ACHN (cell line): ENCODE measurements at places on chromosomes 1 and 21.

- DNase-seq, result no peak
Measured at GRCh38 chr1:245754463-245754961, 599.7 kb downstream of the KIF26B start.

DNA sequence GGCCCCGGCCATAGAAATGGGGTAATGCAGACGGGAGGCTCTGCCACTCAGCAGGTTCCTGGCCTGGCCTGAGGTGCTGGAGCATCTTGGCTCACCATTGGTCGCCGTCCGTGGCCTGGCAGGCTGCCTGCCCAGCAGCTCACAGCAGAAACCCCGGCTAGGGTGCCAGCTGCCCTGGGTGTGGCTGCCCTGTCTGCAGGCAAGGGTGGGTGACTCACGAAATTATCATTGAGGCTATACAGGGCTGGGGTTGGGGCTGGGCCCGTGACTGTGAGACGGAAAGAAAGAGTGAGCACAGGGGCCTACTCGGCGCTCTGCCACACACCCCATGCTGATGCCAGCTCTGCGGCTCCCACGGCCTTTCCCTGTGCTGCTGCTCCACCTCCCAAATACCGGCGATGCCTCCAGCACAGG is 8.0 kb upstream of the PKP1 start:
- peak; percentile 99 for DNase-seq

GRCh38 chr21:45864436-45864835 is 117.1 kb upstream of the COL6A1 start:
- no peak for DNase-seq

DNA sequence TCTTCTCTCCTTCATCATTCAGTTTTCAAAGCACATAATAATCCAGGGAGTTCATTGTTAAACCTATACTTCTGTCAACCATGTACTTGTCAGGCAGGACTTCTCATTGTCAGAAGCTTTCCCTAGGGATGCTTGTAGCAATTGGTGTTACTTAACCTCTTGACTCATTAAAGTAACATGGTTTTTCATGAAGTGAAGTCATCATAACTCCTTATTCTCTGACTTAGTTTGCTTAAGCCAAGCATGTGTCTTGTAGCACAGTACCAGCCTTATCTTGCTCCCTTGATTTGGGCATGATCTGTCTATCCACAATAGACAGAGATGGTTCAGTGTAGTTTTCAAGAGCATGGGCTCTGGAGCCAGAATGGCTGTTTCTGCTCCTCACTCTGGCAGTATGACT is 45.3 kb downstream of the LRIG2 start:
- no peak for DNase-seq

DNA sequence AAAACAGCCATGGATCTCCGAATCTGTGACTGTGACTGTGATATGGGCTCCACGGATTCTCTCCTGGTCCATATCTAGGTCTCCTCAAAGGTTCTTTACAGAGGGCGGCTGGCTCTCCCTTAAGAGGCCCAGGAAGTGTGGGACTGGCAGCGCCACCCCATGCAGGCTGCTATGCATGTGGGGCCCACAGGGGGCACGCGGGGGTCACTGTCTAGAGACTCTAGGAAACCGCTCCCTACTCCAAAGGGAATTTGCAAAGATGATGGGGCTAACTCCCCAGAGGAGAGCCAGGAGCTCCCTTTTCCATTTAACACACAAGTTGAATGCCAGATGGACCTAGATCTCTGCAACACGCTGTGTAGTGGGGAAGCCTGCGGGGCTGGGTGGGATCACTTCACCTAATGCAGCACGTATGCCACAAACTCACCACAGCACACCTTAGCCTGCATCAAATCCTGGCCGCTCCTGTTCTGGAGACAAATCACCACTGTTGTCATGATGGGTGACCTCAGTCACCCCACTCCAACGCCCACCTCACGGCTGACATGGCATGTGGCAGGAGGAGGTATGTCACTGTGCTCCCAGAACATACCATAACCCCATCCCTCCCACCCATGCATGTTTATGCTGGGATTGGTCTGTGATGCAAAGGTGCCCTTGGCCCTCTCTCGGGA is 61.7 kb downstream of the SLC45A1 start:
- no peak for DNase-seq

GRCh38 chr1:50181027-50181663 is 72.4 kb downstream of the ELAVL4 start:
- DNase-seq, result no peak

- DNase-seq, result no peak
Measured at GRCh38 chr1:238296371-238296770, 405.6 kb upstream of the ZP4 start.

GRCh38 chr1:53999920-54000319 is 18.1 kb downstream of the LDLRAD1 start:
- no peak for DNase-seq

- no peak for DNase-seq
Measured at GRCh38 chr1:18253093-18253492, 145.5 kb downstream of the IGSF21 start.

DNA sequence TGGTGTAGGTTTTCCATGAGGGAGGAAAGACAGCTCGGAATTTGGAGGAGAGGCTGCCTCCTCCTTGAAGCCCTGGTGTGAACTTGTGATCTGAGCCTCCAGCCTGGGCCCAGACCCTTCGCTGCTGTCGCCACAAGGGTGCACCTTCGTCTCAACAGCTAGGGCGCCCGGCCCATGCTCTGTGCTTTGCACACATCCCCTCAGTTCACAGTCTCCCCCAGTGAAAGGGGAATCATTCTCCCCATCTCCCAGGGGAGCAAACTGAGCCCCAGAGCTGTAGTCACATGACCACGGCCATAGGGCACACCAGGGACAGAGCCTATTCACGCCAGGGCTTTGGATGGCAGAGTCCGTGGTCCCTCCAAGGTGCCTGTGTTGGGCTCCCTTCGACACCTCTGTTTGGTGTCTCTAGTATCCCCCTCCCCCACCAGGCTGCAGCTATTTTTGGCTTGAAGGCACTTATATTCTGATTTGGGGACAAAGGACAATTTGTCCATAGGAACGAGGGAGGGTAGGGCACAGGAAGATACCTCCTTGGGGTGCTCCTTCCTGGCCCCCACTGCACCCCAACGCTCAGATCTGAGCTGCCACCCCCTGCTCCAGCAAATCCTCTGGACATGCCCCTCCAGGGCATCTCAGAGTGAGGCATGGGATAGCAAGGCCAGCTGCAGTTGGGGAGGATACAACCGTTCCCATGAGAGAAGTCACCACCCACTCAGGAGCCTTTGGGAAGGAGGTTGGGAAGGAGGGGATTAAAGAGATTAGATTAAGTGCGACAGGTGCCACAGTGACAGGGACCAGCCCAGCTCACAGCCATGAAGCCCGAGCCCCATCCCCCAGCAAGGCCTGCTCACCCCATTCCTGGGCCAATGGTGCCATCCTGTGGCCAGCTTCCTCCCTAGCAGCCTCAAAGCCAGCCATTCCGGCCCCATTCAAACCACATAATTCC is 15.7 kb downstream of the MATN1 start:
- peak; percentile 53 for DNase-seq

- no peak for DNase-seq
Measured at GRCh38 chr1:61379693-61380092, 297.3 kb downstream of the NFIA start.

- peak; percentile 15 for DNase-seq
Measured at GRCh38 chr1:203170625-203171330, 4.8 kb downstream of the MYBPH start.

DNA sequence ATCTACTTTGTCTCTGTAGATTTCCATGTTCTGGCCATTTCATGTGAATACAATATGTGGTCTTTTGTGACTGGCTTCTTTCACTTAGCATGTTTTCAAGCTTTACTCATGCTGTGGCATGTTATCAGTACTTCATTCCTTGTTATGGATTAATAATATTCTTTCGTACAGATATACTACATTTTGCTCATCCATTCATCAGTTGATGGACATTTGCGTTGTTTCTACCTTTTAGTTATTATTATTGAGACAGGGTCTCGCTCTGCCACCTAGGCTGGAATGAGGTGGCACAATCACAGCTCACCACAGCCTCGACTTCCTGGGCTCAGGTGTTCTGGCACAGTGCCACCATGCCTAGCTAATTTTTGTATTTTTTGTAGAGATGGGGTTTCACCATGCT is 21.4 kb downstream of the SFPQ start:
- DNase-seq, result no peak

DNA sequence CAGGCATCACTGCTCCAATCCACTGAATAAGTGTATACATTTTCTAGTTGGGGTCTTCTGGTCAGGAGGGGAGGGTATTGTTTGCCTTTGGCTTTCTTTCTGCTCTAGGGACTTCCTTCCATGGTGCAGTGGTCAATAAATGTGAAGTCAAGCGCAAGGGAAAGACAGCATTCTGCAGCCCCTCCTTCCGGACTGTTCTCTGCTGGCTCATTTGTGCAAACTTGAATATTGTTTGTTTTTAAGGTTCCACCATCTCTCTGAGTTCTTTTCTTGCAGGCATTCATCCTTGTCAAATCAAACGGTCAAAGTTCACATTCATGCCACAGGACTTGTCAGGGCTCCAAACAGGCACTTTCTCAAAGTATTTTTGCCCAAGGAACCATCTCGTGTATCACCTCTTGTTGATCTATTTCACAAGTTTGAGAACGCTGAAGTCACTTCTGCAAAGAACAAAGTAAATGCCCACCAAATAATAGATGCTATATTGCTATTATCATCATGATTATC is 205.6 kb upstream of the KAZN start:
- no peak for DNase-seq

DNA sequence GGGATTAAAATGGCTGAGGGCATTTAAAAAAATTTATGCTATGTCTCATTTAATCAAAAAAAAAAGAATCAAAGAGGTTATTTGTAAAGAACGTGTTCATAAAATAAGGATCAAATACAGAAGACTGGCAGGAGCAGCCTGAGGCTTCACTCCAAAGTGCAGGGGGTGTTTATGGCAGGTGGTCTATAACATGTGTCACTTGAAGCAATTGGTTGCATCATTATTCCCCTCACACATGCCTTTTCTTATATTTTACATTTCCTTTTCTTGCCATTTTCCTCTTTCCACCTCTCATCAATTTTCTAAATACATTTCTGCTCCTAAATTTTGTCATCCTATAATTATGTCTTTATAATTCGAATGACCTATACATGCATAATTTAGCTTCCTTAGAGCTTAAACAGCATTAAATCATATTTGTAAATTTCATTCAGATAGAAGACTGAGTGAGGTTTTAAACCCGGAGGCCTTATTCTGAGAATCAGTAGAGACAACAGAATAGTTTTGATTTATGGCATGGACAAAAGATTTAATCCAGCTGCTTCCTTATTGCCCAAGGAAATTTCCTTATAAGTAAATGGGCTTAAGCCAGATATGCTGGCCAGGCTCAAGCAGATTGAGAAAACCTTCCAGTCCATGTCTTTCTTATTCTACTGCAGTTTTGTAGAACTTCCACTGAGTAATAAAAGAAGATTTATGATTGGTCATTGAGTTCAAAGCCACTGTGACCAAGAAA is 322.8 kb downstream of the TGFB2 start:
- no peak for DNase-seq

GRCh38 chr1:119569095-119569494 is 62.1 kb downstream of the HSD3B1 start:
- no peak for DNase-seq

DNA sequence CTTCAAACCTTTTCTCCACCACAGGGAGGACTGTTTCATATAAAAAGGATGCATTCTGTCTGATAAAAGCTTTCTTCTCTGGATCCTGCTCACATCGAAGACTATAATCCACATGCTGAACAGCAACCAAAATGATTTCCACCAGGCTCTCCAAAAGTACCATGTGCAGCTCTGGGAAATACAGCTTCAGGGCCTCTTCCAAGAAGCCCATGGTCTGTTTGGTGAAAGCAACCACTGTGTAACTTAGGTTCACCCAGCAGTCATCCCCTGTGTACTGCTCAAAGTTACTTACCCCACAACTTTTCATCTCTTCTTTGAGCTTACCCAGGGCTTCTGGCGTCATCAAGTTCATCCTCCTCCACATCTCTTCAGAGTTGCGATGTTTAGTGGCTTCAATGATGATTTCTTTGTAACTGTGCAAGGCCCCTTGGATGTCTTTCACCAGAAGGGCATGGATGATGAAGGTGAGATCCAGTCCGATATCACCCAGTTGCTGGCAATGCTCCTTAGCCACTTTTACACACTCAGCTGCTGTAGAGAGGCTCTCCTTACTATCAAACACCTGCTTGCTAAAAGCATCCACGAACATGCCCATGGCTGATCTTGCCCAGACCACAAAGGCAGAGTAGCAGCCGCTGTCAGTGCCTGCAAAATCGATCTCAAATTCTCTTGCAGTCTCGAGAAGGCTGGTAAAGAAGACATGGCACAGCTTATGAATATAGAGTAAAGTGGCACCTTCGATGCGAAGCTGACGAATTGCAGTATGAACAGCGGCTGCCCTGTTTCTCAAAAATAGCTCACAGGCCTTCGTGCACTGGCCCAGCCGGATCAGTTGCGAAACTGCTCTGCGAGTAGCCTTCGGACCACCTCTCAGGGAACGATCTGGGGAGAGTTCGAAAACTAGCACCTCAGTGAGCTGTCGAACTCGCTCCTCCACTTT is 1.7 kb downstream of the EXOC8 start:
- no peak for DNase-seq

DNA sequence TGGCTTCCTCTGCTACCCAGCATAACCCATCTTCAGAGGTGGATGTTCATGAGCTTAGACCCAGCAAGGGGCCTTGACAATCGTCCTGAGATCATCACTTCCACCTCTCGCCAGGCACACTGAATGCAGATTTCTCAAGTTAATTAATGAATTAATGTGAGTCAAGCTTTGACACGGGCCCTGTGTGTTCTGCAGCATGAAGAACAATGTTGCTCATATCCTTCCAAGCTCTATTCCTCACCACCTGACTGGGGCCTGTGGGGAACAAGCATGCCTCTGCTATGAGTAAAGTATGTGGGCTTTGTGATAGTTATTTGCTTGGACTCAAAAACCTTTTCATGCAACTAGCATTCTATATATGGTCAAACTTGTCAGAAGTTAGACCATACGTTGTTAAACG is 122.0 kb downstream of the SEC16B start:
- DNase-seq, result no peak

DNA sequence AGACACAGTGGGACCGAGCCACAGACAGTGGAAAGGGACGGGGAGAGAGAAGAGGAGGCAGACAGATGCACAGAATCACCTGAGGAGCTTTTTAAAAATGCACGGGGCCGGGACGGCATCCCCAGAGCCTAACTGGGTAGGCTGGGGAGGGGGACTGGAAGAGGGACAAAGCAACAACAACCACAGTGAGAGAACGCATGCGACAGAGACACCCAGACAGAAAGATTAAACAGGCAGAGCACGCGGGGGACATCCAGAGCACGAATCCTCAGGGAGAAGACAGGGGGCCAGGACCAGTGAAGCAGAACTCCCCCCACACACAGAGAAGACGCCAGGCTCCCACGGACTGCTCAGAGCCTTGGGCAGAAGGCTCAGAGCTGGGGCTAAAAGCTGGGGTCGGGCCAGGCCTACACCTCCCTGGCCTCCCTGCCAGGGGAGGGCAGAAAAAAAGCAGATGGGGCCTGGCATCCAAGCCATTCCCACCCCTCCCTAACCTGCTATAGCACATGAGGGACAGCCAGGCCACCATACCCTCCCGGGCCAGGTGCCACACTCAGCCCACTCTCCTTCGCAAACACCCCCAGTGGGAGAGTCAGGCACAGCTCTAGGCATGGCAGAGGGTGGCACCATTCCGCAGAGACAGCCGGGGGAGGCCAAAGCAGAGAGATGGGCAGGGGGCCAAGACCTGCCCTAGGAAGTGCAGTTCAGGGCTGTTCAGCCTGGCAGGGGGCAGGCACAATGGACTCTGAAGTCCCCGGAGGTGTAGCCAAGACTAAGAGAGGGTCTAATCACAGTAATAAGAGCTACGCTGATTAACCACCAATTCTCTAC is 29.8 kb upstream of the COL16A1 start:
- DNase-seq, result no peak

- DNase-seq, result no peak
Measured at GRCh38 chr1:91929250-91929649, 20.0 kb upstream of the BRDT start.

- DNase-seq, result no peak
Measured at GRCh38 chr1:224235813-224236493, 52.9 kb downstream of the DEGS1 start.
